ENCODE measurements at places on chromosomes 6 and 20. TPM values are rescaled to one million over a fixed set of nuclear protein-coding genes. Genes with fewer than 3 reads are reported as not detected.
A peak's percentile ranks its signal among the peaks of the same experiment; 100 is the strongest.

DNA sequence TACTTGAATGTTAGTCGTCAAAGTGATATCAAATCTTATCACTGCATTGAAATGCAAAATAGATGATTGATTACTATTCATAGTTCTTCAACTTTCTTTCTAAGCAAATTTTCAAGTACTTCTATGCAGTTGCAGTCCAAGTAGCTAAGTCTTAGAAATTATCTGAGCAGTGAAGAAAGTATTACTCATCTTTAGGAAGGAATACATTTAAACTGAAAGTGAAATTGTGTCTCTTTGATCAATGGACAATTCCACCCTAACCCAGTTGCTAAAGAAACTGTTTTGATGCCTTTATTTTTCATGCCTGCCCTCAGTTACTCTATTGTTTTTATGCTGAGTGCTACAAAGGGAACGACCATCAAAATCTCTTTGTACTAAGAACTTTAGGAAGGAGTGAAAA, 337.4 kb downstream of the GRIK2 start:
- DNase-seq: no peak

DNA sequence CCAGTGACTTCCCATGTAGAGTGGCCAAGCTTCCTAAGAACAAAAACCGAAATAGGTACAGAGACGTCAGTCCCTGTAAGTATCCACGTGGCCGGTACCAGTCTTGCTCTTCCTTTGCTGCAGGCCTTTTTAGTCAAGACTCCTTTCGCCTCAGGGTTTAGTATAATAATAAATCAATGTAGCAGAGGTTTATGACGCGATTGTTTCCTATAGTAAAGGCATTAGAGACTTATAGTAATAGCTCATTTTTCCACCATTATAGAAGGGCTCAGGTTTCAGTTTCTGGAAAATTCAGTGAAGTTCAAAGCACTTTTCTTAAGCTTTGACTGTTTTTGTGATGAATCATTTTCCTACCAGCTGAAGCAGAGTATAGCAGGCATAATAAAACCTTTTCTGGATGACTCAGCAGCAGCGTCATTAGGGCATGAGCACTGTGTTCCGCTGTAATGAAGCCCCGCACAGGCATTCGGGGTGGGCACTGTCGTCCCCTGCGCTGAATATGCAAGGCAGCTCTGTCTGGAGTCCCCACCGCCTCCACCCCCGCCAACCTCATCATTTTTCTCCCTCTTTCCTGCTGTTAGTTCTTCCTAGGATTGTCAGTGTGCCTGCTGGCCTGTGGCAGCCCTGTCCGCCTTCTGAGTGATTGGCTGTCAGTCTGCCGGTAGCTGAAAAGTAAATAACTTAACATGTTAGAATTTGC, 51.3 kb downstream of the PTPN1 start:
- DNase-seq: no peak

DNA sequence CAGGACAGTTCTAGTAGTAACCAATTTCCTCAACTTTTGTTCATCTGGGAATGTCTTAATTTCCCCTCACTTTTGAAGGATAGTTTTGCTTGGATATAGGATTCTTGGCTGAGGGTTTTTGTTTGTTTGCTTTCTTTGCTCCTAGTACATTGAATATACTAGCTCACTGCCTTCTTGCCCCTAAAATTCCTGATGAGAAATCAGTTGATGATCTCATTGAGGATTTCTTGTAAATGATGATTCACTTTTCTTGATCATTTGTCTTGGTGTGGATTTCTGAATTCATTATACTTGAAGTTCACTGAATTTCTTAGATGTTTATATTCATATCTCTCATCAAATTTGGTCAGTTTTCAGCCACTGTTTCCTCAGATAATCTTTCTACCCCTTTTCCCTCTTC, 49.1 kb upstream of the PRDM1 start:
- no peak for DNase-seq

The CAP2 gene
- 13.8 TPM for total RNA-seq

GRCh38 chr20:16432466-16433292, 140.6 kb downstream of the KIF16B start:
- DNase-seq: no peak

- peak; percentile 49 for DNase-seq
These were observed 28.4 kb upstream of the ADRM1 start for GRCh38 chr20:62274332-62274950.

DNA sequence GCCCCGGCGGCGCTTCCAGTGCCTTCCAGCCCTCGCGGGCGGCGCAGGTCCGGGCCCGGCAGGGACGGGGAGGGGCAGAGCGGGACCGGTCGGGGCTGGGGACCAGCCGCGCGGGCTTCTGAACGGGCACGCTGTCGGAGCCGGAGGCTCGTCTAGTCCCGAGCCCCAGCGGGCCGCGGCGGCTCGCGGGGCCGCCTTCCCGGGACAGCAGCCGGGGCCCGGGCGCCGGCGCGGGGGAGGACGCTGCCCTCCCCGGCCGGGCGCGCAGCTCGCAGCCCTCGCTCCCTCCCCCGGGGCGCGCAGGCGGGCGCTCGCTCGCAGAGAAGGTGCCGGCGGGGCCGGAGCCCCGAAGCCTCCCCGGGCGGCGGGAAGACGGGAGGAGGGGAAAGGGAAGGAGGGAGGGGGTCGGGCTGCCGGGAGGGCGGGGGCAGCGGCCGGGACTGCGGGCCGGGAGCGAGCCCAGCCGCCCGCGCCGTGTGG, 696 bp upstream of the SIRPA start:
- no peak for DNase-seq

The METTL24 gene
- 3.3 TPM for total RNA-seq

DNA sequence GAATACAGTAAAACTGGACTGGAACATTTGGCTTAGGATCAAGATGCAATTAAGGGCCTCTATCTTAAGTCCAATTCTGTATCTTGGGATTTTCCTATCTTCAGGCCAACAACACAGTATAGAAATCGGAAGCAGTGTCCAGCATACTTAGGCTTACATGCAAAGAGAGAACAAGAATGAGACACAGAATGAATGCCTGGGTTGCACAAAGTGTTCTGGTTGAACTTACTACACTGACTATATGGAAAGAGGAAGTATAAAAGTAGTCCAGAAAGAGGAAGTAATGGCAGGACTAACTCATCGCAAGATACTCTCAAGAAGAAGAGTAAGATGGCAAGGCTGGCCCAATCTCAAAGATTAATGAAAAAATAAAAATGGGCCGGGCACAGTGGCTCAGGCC, 87.6 kb downstream of the BTBD9 start:
- DNase-seq: no peak

The CNKSR3 gene
- total RNA-seq: 1.7 TPM

DNA sequence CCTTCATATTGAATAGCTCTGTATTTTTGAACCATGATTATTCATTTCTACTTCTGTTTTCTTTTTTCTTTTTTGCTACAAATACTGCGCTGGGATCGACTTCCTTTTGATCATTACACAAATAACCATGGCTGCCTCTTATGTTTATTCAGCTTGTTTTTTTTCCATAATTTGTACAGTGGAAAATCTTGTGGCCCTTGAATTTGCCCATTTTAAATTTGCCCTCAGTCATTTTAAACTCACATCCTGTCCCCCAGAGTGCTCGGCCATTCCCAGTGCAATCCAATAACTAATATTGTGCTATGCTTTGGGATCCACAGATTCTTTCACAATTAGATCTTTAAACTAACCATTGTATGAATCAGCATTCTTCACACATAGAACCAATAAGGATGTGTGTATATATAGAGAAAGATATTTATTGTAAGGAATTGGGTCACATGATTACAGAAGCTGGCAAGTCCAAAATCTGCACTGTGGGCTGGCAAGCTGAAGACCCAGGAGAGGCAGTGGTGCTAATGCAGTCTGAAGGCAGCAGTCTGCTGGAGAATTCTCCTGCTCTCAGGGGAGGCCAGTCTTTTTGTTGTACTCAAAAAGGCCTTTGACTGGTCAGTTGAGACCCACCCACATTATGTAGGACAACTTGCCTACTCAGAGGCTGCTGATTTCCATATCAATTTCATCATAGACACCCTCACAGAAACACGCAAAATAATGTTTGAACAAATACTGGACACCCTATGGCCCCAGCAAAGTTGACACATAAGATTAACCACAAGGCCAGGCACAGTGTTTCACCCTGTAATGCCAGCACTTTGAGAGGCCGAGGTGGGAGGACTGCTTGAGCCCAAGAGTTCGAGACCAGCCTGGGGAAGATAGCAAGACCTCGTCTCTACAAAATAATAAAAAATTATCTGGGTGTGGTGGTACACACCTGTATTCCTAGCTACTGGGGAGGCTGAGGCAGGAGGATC, 147.1 kb downstream of the MTHFD1L start:
- DNase-seq: no peak

The EPPIN gene
- not detected for total RNA-seq

GRCh38 chr6:144285798-144286502, 815 bp downstream of the UTRN start:
- no peak for DNase-seq

DNA sequence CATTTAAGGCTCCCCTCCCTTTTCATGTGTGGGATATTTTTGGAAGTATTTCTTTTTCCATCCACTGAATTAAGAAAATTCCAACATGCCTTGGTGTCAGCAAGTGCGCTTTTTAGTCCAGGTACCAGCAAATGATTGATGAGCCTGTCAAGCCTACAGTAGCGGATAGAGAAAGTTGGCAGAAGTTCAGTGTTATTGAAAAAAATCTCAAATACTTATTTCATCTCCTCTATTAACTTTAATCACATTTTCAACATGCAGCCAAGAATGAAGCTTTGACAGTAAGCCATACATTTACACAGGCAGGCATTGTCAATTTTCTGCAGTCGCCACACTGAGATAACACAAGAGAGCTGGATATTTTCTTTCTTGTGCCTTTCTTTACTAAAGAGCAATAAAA, 50.4 kb downstream of the BLOC1S5 start:
- DNase-seq: no peak

The CASS4 gene
- total RNA-seq: 1.1 TPM

GRCh38 chr6:45724511-45724910, 291.1 kb downstream of the CLIC5 start:
- no peak for DNase-seq

GRCh38 chr20:21229163-21229562, 74.0 kb upstream of the XRN2 start:
- no peak for DNase-seq

- DNase-seq: peak; percentile 45
These were observed 7.9 kb downstream of the MAP3K4 start for GRCh38 chr6:160999516-160999915.

- peak; percentile 78 for DNase-seq
These were observed 10.2 kb downstream of the PLCB4 start for GRCh38 chr20:9078826-9079731.

DNA sequence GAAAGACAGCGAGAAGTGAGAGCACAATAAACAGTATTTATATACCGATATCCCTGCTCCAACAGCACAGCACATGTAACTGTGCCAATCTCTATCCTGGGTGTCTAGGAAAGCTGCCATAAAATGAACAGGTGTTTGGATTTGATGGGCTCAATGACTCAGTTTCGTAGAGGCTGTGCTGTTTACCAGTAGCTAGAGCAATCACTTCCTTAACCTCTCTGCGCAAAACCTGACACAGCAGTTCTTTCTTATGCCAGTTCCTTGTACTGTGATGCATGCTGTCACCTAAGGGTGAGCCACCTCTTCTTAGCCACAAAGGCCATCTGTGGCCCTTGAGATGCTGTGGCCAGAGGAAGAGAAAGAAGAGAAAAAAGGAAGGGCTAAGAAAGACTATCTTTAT, 59.3 kb downstream of the SHPRH start:
- DNase-seq: peak; percentile 24

DNA sequence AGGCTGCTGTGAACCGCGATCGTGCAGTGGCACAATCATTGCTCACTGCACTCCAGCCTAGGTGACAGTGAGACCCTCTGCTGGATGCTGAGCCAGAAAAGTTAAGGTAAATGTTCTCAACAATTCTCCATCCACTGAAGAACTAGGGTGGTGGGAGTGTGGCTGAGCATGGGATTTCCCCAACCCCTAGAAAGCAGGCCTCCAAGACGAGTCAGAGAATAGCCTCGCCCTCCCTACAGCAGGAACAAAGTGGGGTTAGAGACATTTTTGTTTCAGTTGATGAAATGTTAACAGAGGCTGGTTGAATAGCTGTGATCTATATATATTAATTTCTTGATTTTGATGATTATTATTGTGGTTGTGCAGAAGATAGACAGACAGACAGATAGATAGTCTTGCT, 6.1 kb upstream of the ALDH8A1 start:
- DNase-seq: no peak

DNA sequence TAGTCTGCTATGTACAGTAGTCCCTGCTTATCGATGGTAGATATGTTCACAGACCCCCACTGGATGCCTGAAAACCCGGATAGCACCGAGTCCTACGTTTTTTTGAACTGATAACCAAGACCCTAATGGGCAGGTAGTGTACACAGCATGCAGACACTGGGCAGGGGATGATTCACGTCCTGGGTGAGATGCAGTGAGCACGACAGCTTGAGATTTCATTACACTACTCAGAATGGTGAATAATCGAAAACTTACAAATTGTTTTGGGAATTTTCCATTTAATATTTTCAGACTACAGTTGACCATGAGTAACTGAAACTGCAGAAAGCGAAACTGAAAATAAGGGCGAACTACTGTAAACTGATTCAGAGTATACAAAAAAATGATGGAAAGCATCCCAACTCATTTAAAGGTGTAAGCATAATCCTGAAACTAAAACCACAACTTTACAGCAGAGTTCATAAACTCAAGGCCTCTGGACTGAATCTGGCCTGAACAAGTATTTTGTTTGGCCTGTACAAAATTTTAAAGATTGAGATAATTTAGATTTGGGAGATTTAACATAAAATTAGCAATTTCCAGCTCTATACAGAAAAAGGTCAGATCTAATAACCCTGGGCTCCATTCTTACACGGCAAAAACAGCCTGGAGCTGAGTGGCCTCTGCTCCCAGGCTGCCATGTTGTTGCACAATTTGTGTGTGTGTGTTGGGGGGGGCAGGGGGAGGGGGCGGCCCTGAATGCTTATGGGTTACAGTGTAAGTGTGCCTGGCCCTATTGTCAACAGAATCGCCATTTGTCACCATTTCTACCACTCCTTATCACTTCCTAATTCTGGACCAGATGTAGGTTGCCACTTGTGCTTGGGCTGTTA, 34.9 kb downstream of the RNF24 start:
- DNase-seq: no peak

DNA sequence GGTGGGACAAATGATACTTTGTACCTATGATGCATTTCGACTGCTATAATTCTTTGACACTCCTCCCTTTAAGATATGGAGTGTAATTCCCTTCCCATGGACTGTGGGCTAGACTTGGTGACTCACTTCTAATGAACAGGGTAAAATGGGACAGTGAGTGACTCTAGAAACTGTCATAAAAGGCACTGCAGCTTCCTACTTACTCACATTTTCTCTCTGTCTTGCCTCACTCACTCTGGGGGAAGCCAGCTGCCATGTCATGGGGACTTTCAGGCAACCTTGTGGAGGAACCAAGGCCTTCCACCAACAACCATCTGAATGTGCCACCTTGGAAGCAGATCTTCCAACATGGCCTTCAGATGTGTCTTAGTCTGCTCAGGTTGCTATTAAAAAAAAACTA, 12.9 kb upstream of the GFOD1 start:
- no peak for DNase-seq

GRCh38 chr20:54025251-54025771, 45.1 kb downstream of the BCAS1 start:
- DNase-seq: no peak
